ENCODE measurements at places on chromosomes 6 and 20. TPM values are rescaled to one million over a fixed set of nuclear protein-coding genes. Genes with fewer than 3 reads are reported as not detected.

- no peak for DNase-seq
Observed at GRCh38 chr6:100846276-100846675, 34.9 kb downstream of the ASCC3 start.

- DNase-seq, result no peak
Observed at GRCh38 chr6:165800337-165800736, 137.3 kb upstream of the PDE10A start.

DNA sequence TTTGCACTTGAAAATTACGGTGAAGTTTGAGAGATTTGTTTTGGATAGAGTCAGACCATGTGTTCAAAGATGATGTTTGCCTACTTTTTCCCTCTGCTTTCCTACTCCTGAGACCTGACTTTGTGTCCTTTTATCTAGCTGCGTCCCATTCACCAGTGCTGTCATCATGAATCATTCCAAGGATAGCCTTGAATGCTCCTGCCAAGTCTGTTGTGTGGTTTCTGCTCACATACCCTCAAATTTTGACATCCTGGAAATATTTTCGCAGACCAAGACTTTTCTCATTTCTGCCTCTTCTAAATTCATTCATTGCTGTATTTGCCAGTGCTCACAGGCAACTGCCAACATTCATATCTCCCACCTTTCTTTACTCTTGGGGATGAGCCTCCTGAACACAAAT is 175.9 kb upstream of the SCGN start:
- DNase-seq, result no peak

- no peak for DNase-seq
Observed at GRCh38 chr6:79077715-79078074, 359 bp downstream of the PHIP start.

The C4B gene
- 170 TPM for total RNA-seq

DNA sequence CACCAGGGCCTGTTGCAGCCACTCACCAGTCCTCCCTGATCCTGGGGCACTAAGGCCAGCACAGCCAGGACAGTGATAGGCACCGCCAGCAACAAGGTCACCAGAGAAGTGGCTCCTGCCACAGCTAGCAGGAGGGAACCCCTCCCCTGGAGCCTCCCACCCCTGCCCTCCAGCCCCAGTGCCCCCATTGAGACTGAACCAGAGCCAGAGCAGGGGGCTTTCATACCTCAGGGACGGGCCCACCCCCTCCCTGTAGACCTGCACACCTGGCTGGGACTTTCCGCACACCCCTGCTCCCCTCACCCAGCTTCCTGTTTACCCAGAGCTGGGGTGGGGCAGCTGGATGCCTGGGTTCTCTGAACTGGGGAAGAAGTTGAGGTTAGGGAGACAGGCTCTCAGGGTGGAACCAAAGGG is at the start of gene LTB:
LTB (minus strand) TSS at position 195 of the 414 bp plus-strand sequence; CDS start at position 188, 7 bp downstream.
- DNase-seq, result no peak

- peak; percentile 89 for DNase-seq
Observed at GRCh38 chr20:19885939-19886660, 128.0 kb downstream of the RIN2 start.

DNA sequence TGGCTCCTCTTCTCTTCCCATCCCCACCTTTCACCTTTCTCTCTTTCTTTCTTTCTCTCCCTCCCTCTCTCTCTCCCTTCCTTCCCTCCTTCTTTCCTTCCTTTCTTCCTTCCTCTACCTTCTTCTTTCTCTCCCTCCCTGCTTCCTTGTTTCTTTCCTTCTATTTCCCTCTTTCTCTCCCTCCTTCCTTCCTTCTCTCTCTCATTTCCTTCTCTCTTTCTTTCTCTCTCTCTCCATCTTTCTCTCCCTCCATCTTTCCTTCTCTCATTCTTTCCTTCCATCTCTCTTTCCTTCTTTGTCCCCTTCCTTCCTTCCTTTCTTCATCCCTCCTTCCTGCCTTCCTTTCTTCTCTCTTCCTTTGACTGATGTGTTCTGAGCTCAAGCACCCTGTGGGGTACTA is 1467.0 kb upstream of the DEFB115 start:
- DNase-seq, result no peak

DNA sequence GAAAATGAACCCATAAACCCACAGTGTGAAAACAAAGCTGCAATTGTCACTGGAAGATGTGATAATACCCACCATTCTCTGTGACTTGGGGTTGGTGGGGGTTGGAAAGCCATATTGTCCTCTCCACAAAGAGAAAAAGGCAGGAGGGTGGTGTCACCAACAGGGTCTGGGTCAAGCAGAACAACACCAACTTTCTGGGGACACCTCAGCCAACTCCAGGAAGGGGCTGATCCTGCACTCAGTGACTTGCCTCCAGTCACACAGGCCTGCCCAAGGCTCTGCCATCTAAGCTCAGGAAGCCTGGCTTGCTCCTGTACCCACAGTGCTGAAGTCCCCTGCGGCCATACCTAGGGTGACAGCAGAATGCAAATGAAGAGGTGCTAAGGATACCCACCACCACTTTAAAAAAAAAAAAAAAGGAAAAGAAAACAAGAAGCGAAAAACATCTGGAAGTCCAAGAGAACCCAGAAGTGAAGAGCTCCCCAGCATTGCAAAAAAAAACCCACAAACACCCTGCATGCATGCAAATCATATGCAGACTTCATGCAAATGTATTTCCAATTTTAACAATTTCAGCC is 110.6 kb downstream of the PREX1 start:
- DNase-seq, result no peak

GRCh38 chr6:1605893-1606779 is 3.6 kb upstream of the FOXC1 start:
- no peak for DNase-seq

DNA sequence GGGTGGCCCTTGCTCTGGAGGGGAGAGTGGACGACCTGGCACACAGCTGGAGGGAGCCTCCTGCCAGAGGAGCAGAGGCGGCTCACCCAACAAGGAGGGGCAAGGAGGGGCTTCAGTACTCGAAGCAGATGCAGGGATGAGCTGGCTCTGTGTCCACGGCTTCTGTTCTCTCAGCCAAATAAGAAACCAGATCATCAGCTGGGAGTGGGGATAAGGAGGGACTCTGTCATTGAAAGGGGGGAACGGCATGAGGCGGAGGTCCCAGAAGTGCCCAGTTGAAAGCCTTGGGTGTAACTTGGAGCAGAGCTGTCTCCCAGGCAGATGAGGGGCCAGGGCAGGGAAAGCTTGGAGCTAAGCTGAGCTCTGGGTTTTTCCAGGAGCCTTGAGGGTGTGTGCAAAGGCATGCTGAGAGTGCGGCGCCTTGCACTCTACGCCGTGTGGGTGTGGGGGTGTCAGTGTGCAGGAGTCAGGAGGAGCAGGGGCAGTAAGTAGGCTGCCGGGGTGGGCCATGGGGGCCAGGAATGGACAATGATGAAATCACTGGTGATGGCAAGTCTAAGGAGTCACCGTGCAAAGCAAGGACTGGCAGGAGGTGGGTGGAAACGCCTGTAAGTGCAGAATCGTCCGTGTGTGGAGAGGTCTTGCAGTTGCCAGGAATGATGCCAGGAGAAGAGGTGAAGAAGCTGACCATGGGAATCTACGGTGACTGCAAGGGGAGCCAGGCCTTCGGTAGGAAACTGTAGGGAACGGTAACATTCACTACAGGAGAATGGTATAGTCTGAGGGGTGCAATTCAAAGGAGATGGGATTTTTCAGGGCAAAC is 85.4 kb upstream of the FOXQ1 start:
- peak; percentile 47 for DNase-seq

- DNase-seq, result no peak
Observed at GRCh38 chr6:127567476-127567875, 9.5 kb upstream of the C6orf58 start.

All from lung (tissue), 17 donors.